ENCODE measurements at places on chromosomes 4 and X.

DNA sequence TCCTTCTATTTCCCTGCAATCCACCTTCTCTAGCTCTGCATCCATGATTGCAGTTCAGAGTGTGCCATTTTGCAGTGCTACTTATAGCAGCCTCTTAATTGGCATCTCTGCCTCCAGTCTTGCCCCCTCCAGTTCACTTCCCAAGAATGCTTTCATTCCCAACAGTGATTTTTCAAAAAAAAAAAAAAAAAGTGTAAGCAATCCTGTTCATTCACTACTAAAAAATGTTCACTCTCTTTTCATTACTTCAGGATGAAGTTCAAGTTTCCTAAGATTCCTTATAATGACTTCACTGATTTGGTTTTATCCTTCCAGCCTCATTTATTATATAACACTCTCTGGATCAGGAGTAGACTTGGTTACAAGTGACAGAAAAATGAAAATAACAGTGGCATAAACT, 124.7 kb upstream of the LNX1 start:
- DNase-seq: no peak

- no peak for DNase-seq
Measured at GRCh38 chr4:87370068-87370467, 20.9 kb downstream of the HSD17B11 start.

DNA sequence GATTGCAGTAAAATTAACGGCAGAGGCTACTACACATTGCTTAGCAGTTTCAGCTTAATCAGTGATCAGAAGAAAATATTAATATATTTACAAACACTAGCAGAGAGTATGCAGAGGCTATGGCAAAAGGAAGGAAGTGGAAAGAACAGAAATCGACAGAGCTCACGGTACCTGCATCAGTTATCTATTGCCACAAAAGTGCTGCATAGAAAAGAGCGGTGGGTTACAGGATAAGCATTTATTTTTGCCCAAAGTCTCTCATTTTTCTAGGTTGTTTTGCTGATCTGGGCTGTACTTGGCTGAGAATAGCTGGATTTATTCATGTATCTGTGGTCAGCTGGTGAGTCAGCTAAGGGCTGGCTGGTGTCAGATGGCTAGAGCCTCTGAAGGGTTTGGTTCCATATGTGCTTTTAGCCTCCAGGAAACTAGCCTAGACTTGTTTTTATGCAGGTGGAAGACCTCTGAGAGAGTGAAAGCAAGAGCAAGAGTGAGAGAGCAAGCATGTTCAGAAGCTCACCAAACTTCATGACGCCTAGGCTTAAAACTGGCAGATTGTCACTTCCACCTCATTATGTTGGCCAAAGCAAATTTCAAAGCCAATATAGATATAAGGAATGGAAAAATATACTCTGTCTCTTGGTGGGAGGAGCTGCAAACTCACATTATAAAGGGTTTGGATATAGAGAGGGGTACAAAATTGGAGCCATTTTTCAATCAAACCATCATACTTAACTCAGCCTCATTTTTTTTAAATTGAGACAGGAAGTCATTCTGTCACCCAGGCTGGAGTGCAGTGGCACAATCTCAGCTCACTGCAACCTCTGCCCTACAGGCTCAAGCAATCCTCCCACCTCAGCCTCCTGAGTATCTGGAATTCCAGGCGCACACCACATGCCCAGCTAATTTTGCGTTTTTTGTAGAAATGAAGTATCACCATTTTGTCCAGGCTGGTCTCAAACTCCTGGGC, 153.2 kb upstream of the RPL34 start:
- peak; percentile 40 for DNase-seq

GRCh38 chr4:189656641-189657040, 284.0 kb upstream of the FRG1 start:
- no peak for DNase-seq

DNA sequence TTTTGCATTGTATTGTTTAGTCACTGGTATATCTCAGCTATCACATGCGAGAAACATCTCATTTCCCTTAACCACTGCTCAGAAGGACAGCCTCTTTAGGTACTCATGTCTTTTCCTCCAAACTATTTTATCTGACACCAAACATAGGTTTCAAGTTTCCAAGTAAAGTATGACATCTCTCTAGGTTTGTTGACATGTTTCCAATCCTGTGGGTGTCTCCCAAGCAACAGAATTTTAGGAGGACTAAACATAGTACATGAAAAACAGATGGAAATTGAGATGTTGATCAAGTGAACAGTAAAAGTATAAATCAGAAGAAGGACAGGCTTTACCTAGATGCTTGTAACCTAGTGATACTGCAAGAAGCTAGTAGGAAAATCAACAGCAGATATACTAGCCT, 371.4 kb downstream of the DTHD1 start:
- no peak for DNase-seq

- no peak for DNase-seq
Measured at GRCh38 chrX:71210816-71211215, 12.2 kb upstream of the GJB1 start.

DNA sequence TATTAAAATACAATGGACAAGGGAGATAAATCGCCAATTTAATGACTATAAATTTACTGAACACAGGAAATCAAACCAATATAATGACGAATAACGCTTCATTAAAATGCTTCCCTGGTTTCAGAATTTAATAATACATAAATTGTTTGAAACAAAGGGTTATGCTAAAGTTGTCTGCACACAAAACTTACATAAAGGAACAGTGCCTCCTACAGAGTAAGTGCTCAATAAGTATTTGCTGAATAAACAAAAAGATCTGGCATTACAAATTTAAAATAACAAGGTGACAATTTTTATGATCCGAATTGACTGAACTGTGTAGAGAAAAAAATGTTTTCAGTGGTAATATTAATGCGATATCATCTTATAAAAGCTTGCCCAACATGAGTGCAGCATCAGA, 69.6 kb downstream of the NOCT start:
- DNase-seq: no peak

DNA sequence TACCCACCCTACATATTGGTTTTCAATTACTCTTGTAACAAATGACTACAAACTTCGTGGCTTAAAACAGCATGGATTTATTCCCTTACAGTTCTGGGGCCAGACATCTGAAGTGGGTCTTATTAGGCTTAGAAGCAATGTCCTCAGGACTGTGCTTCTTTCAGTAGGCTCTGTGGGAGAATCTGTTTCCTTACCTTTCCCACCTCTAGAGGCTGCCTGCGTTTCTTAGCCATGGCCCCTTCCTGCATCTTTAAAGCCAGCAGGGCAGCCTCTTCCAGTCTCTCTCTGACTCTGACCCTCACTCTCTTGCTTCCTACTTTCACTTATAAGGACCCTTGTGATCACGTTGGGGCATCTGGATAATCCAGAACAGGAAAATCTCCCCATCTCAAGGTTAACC, 252.5 kb upstream of the PGRMC2 start:
- DNase-seq: no peak

GRCh38 chr4:52659722-52660261, 691 bp upstream of the USP46 start:
- DNase-seq: no peak

DNA sequence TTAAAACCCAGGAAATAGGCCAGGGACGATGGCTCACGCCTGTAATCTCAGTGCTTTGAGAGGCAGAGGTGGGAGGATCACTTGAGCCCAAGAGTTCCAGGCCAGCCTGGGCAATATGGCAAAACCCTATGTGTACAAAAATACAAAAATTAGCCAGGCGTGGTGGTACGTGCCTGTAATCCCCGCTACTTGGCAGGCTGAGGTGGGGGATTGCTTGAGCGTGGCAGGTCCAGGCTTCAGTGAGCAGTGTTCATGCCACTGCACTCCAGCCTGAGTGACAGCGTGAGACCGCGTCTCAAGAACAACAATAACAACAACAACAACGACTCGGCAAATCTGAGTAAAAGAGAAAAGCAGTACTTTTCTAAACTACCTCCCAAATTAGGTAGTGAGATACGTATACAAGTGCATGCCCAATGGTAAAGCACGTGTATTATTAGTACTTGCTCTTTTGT, 13.0 kb upstream of the NDUFC1 start:
- no peak for DNase-seq

- DNase-seq: no peak
Measured at GRCh38 chr4:177699365-177700213, 257.4 kb upstream of the AGA start.

- no peak for DNase-seq
Measured at GRCh38 chr4:157616741-157617472, 396.4 kb downstream of the GRIA2 start.

GRCh38 chrX:68429216-68429615, 4.1 kb downstream of the OPHN1 start:
- no peak for DNase-seq

- no peak for DNase-seq
Measured at GRCh38 chr4:81790477-81790876, 318.8 kb upstream of the RASGEF1B start.

DNA sequence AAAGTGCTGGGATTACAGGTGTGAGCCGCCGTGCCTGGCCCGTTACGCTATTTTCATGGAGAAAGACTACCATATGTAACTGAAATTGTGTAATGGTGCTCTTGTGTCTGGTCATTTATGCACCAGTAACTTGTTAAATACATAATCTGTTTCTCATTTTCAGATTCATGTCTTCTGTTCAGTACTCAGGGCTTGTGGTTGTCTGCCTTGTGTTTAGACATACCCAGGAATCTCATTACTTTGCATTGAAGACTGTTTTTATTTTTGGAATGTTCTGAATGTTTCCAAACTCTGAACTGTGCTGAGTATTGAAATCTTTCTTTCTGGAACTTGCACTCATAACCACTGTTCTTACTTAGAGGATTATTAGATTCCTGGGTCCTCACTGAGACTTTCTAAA, 52.8 kb downstream of the PDLIM5 start:
- DNase-seq: no peak

GRCh38 chr4:37470245-37470644, 215.9 kb downstream of the RELL1 start:
- no peak for DNase-seq

DNA sequence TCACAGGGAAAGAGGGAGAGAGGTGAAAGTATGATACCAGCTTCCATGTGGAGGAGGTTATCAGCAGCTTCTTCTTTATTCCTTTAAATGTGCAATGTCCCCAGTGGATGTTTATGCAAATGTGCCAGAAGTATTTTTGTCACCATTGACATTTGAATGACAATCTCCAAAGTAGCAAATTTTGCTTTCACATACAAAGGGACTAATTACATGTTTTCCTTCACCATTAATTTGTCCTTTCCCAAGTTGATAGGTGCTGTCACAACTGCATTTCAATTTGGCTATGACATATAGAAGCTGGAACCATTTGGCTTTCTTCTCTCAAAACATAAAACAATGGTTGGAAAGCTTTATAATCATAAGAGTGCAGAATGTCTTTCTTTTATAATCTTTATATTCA, 469.0 kb upstream of the NWD2 start:
- DNase-seq: no peak

DNA sequence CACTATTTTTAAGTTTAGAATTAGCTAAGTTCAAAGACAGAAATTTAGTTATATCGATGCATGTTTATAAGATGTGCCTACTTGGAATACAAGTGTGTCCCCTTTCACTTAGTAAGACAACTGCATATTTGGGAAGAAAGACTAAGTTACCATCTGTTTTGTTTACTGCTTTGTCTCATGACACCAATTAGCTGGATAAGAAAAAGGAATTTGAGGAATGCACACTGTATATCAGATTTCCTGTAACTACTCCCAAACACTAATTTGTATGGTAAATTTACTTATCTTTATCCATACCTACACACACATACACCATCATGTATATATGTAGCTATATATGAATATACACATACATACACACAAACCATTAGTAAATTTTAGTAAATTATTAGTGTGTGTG, 1442.8 kb upstream of the IGFBP7 start:
- no peak for DNase-seq

- no peak for DNase-seq
Measured at GRCh38 chrX:1657367-1658070, 42.7 kb downstream of the ASMT start.

GRCh38 chr4:163196926-163197480, 30.3 kb upstream of the NAF1 start:
- DNase-seq: no peak

DNA sequence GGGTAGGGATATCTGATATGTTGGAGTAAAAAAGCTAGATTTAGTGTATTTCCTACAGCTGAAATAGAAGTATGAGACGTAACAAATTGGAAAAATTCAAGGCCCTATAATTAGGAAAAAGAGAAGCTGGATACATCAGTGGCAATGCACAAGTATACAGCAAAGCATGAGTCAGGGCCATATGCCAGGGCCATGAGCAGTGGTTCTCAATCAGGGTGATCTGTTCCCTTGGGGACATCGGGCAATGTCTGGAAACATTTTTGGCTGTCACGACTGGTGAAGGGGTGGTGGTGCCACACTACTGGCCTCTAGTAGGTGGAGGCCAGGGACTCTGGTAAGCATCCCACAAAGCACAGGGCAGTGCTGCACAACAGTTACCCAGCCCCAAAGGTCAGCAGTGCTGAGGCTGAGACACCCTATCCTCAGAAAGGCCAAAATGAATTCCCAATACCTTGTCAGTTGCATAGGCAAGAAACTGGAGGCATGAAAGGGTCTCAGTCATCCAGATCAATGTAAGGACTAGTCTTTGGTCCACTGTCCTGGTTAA, 36.8 kb upstream of the NAP1L5 start:
- DNase-seq: no peak

DNA sequence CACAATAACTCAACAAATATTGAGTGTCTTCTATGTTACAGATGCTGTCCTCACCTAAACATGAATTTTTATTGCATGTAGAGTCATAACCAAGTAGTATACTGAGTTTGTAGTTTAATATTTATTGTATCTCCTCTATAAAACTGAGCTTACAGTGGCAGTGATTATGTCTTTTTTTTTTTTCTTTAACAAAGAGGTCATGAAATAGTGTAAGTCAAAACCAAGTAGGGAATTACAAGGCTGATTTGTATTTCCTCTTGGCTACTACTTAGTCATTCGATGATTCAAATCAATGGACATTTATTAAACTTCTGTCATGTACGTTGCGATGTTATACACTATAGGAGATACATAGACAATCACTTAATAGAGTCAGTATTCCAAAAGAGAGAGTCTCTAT, 48.4 kb downstream of the IL15 start:
- no peak for DNase-seq

- DNase-seq: no peak
Measured at GRCh38 chr4:48254381-48255071, 15.1 kb downstream of the TEC start.

- DNase-seq: no peak
Measured at GRCh38 chrX:153944140-153944799, at the start of gene RENBP. TSS of gene RENBP (minus strand) at chrX:153944643. CDS start at chrX:153944610, 33 bp downstream.

DNA sequence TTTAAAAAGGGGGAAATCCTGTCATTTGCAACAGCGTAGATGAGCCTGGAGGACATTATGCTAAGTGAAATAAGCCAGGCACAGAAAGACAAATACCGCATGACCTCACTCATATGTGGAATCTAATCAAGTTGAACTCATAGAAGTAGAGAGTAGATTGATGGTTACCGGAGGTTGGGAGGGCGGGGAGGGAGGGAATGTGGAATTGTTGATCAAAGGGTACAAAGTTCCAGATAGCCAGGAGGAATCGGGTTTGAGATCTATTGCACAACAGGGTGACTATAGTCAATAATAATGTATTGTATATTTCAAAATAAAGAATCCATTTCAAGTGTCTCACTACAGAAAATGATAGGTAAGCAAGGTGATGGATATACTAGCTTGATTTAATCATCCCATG, 393.2 kb downstream of the BCOR start:
- no peak for DNase-seq

GRCh38 chr4:119479180-119479808, 149.3 kb downstream of the PDE5A start:
- no peak for DNase-seq
